Hippocampal formation (tissue), 2 donors: ENCODE measurements at places on chromosomes 13 and 19.
A peak's percentile ranks its signal among the peaks of the same experiment; 100 is the strongest.

- DNase-seq, result no peak
Observed at GRCh38 chr13:50989476-50989875, 79.9 kb downstream of the RNASEH2B start.

GRCh38 chr19:876089-876488 lies 16.6 kb downstream of the CFD start:
- no peak for DNase-seq

DNA sequence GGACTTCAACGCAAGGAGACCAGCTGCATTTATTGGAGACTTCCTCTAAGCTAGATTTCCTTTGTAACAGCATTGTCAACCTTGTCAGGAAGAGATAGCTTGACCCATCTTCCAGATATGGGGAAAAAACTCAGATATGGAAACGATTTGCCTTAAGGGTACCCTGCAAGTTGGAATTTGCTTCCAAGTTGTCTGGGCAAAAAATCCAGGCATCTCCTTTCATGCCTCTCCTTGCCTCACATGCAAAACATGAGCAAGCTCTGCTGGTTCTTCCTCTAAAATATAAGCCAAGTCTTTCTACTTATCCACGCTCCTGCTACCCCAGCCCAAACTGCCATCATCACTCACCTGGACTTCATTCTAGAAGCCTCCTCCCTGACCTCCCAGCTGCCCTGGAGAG lies 6.4 kb upstream of the DNMT1 start:
- DNase-seq, result no peak

DNA sequence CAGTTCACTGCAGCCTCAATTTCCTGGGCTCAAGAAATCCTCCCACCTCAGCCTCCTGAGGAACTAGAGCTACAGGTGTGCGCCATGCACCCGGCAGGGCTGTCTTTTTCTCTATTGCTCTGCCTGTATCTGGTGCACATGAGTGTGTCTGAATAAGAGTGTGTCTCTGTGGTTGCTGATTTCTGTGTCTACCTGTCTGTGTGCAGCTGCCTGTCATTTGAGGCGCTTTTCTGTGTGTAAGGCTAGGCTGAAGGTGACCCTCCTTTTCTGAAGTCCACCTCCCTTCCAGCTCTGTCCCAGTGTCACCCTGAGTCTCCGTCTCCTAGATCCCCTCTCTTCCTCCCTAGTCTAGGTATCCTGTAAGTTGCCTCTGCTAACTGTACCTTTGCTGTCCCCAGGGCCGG lies 1.5 kb upstream of the PRR12 start:
- DNase-seq, result no peak

GRCh38 chr13:113928685-113929627 lies 44.9 kb downstream of the C13orf46 start:
- peak; percentile 7 for DNase-seq
